Activated CD8-positive, alpha-beta memory T cell treated with anti-CD3 and anti-CD28 coated beads for 1 hour (primary cell): ENCODE measurements at places on chromosomes 3 and 15.

DNA sequence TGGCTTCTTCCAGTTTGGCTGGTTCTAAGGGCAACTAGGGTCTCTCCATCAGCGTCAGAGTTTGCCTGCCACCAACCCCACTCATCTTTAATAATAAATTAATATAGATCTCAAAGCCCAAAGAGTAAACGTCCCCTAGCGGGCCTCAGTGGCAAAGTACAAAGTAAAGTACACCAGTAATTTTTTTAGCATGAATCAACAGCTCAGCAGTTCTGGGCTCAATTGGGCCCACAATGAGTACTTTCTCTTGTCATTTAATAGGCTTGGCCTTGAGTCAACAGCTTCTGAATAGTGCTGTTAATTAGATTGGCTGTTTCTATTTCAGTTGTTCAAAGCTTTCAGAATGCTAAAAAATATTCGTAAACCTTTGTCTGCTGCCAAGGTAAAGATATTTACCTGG, 89.0 kb upstream of the PFN2 start:
- DNase-seq = no peak

DNA sequence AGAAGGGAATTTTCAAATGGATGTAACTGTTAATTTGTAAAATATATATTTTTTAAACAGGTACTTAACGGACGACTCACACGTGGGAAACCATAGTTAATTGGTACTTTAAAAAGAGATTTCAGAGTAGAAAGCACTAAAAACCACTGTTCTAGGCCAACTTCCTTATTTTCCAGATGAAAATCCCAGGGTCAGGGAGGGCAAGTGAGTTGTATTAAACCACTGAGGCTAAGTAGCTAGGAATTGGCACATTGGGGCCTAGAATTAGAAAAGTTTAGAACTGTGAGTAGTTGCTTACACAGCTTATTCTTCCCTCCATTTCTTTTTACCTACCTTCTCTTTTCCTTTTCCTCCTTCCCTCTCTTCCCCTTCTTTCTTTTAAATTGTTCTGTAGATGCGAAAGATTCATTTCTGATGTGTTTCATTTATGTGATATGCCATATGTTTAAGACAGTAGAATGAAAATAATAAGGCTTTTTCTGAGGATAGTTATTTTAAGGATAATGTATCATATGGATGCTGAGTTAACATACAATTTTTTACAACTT, 4.1 kb upstream of the UTS2B start:
- DNase-seq = no peak

- no peak for DNase-seq
Observed at GRCh38 chr3:40731445-40731844, 206.7 kb downstream of the ZNF621 start.

GRCh38 chr3:126083913-126084767, at the start of gene SLC41A3:
Gene SLC41A3 (minus strand): TSS chr3:126084124. CDS start chr3:126068219, 15,905 bp downstream.
- peak; percentile 73 for DNase-seq

DNA sequence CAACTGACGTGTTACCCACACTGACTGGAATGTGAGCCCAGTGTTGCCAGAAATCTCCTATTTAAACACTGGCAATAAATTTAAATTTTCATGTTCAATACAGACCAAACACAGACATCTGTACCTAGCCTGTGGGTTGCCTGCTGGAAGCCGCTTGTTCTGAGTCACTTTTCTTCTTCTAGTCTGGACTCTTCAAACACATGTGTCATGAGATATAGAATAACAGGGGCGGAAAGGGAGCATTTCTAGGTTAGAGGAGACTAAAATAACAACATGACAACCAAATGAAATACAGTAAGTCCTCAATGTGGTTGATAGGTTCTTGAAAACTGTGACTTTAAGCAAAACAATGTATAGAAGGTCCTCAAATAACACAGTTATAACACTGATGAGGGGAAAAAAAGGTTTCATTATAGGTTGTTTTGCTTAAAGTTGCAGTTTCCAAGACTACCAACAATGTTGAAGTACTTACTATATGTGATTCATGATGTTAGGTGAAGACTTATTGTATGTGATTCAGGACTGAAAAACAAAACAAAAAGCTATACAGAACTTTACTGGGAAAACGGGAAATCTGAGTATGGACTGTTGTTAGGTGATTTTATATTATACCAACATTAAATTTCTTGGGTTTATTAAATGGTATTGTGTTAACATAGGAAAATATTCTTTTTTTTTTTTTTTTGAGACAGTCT, 63.1 kb downstream of the PRKAR2A start:
- DNase-seq = no peak

GRCh38 chr15:88686166-88686565, 47.4 kb downstream of the ISG20 start:
- no peak for DNase-seq

DNA sequence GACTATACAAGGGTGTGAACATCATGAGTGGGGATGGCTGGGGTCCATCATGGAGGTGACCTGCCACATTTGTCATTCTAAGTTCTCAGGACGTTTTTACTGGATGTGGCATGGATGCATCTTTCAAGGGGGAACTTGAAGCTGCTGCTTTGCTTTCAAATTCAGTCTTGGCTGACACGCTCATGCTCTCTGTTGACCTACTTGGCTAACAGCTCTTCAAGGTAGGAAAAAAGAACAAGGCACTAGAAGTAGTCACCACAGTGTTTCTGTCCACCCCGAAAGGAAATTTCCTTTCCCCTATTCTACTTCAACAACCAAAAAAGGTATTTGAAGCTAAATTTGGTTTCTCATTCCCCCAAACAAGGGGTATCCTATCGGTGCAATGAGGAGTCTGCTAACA, 15.0 kb downstream of the STIMATE start:
- DNase-seq = no peak

DNA sequence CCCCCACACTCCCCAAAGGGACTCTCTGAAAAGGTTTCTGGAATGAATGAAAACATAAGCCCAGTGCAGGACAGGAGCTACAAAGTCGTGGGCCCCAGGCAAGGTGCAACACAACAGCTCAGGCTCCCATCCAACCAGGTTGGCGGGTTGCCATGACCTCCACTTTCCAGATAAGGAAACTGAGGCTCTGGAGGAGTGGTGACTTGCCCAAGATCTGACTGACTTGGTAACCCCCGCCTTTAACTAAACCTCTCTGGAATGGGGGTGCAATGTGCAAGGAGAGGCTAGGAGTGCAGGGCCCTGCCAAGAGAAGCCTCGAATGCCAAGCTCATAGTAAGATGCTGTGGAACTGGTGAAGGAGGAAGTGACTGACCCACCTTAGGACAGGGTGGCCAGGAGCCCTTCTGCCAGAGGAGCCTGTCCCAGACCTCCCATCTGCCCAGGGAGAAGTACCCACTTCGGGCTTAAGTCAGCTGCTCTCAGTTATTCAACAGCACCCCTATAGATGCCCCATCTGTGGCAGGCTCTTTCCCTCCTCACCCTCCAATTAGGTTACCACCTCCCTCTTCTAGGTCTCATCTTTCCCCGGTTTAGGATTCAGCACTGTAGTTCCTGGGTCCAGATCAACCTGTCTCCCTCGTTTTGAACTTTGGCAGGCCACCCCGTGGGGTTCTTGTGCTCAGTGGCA, 553 bp upstream of the TNNC1 start:
- DNase-seq = no peak

GRCh38 chr3:110343945-110344344, 727.7 kb upstream of the NECTIN3 start:
- DNase-seq = no peak

DNA sequence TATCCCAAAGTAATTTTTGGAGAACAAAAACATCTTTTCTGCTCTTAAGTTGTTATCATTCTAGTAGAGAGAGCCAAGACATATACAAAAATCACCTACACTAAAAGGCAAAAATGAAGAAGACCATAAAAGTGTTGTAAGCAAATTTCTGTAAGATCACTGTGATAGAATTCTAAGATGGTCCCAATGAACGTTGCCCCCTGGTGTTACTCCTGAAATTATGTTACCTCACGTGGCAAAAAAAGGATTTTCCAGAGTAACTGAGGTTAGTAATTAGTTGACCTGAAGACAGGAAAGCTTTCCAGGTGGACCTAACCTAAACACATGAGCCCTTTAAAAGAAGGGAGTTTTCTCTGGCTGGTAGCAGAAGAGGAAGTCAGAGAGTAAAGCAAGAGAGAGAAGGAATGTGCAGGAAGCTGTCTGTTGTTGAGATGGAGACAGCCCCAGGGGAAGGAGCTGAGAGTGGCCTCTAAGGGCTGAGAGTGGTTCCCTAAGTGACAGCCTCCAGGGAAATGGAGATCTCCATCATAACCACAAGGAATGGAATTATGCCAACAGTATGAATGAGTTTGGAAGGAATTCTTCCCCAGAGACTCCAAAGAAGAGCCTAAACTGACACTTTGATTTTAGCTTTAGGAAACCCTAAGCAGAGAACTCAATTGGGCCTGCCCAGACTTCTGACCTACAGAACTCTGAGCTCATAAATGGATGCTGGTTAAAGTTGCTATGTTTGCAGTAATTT, 205.9 kb downstream of the CD47 start:
- no peak for DNase-seq

DNA sequence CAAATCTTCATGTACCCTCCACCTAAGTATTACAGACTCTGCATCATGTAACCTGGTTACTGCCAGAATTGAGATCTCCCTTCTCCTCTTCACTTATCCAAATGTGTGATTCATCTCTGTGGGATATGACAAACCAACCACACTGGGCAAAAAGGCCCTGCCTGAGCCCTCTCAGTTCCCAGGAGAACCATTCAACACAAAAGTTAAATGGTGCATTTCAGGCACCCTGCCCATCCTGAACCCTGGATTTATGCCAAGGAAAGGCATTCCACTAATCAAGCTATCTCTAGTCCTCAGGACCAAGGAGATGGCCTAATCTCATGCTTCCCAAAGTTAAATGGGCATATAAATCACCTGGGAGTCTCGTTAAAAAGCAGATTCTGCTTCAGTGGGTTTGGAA, 108.5 kb downstream of the TNIK start:
- DNase-seq = no peak

GRCh38 chr3:189419038-189419437, 212.2 kb upstream of the TP63 start:
- DNase-seq = no peak

DNA sequence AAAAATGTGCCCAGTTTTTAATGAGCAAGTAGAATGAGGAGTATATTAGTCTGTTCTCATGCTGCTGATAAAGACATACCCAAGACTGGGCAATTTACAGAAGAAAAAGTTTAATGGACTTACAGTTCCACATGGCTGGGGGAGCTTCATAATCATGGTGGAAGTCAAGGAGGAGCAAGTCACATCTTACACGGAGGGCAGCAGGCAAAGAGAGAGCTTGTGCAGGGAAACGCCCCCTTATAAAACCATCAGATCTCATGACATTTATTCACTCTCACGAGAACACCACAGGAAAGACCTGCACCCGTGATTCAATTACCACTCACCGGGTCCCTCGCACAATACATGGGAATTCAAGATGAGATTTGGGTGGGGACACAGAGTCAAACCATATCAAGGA, 111.7 kb upstream of the CNTN6 start:
- DNase-seq = no peak

- DNase-seq = no peak
Observed at GRCh38 chr3:123464211-123464610, 15.3 kb upstream of the ADCY5 start.

GRCh38 chr15:63977119-63977518, 69.2 kb downstream of the DAPK2 start:
- no peak for DNase-seq

DNA sequence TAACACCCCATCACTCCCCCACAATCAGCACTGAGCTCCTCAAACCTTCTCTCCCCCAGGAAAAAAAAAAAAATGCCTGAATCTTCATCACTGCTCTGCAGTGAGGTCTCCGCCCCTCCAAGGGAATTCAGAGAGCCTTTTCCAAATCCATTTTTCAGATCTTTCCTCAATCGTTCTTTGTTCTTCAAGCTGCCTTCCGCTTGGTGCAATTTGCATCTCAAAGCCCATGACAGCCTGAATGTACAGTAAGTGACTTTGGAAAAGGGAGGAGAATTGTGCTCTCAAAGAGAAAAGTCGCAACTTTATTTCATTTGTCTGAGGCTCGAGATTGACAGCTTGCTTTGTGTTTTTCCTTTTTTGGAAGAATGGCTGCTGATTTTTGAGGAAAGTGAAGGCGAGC, 75.0 kb downstream of the CORO2B start:
- no peak for DNase-seq

- no peak for DNase-seq
Observed at GRCh38 chr3:146200461-146201220, 39.7 kb upstream of the PLOD2 start.

GRCh38 chr3:48997714-48998637, 7.9 kb downstream of the P4HTM start:
- DNase-seq = no peak

DNA sequence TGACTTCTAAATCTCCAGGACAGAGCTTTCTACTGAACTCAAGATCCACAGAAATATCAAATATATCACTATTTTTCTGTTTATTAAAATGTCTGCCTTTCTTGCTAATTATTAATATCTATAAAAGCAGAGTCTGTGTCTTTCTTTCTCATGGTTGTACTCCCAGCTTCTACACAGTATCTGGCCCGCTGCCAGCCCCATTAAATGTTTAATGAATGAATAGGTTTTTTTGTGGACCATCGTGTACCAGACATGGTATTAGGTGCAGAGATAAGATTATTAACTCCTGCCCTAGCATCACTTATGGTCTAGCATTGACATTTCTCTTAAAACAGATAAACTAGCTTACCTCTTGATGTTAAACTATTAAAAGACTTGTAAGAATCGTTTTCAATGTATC, 111.4 kb upstream of the RBMS3 start:
- no peak for DNase-seq

DNA sequence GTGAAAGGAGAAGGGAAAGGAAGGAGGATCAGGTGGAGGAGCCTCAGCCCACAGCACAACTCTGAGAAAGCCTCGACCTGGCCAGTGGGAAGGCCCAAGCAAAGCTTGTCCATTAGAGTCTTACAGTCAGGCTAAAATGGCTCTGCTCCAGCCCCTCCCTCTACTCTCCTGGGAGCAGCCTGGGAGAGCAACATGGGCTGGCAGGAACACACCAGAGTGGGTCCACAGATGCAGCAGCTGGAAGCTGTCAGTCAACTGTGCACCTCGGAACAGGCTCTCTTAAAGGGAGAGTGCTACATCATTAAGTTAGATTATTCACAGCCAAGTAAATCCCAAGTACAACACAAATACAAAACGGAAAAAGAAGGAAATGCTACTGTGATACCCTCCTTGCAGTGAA, 98.0 kb upstream of the LIMD1 start:
- no peak for DNase-seq

DNA sequence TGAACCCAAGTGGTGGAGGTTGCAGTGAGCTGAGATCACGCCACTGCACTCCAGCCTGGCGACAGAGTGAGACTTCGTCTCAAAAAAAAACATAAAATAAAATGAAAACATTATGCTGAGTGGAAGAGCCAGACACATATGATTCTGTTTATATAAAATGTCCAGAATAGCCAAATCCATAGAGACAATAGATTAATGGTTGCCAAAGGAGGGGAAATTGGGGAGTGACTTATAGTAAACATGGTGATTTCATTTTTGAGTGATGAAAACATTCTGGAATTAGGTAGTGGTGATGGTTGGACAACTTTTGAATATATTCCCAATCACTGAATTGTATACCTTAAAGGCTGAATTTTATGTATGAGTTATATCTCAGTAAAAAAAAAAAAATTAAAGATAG, 172.0 kb upstream of the BFSP2 start:
- no peak for DNase-seq
